Stimulated activated CD4-positive, alpha-beta T cell treated with anti-CD3 and anti-CD28 coated beads, TNF-alpha, amount 100 ng/mL, for 24 hours (primary cell): ENCODE measurements at places on chromosomes 1 and 21.

DNA sequence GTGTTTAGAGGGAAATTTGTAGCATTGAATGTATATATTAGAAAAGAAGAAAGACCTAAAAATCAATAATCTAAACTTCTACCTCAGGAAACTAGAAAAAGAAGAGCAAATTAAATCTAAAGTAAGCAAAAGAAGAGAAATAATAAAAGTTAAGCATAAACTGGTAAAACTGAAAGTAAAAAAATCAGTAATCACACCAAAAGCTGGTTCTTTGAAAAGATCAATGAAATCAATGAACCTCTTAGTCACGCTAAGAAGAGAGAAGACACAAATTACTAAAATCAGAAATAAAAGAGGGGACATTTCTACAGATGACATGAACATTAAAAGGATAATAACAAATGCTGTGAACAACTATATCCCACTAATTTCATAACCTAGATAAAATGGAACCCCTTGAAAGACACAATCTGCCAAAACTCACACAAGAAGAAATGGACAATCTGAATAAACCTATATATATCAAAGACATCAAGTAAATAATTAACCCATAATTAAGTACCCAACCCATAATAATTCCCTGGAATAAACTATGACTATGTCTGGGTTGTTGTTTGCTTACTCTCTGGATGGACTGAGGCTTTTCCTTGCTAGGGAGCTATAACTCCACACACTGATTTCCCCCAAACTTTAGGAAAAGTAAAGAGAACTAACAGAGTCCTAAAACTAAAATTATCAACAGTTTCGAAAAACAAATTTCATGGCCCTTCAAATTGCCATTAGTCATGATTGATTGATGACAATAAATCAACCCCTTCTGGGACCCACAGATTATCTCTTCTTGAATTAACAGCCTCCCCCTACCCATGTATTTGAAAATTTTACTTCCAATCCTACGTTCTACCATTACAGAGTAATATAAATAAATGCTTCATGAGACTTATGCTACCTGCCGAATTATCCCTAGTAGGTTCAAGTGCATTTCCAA lies 2.8 kb upstream of the CDC73 start:
- DNase-seq, result no peak

GRCh38 chr1:24199291-24199900 lies 12.3 kb upstream of the IFNLR1 start:
- DNase-seq, result peak; percentile 65

DNA sequence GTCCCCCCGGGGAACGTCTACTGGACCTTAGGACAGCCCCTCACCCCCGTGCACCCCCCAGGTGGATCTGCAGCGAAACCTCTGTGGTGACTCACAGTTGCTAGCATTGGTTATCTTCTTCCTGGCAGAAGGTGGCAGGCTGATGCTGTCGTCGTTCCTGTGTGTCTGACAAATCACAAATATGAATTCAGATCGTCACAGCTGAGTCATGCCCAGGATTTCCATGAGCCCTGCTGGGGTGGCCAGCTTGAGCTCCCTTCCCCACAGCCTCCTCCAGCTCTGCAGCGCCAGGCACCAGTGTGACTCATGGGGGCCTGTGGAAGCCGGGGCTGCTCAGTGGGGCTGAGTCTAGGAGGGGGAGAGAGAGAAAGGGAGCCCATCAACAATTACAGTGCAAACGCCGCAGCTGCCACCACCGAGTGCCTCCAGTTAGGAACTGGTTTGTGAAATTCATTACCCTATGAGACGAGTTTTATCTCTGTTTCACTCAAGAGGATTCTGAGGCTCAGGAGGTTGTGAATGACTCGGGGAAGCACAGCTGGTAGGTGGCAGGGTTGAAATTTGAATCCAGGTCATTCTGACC lies 197.9 kb downstream of the DYRK1A start:
- DNase-seq, result peak; percentile 84

GRCh38 chr1:150268340-150268704 lies 494 bp downstream of the APH1A start:
- DNase-seq, result no peak

- DNase-seq, result no peak
Measured at GRCh38 chr21:39346206-39346605, 2.7 kb downstream of the HMGN1 start.

- DNase-seq, result no peak
Measured at GRCh38 chr1:109438798-109439297, 12.6 kb upstream of the PSMA5 start.
